ENCODE measurements at places on chromosomes 3 and 15.

DNA sequence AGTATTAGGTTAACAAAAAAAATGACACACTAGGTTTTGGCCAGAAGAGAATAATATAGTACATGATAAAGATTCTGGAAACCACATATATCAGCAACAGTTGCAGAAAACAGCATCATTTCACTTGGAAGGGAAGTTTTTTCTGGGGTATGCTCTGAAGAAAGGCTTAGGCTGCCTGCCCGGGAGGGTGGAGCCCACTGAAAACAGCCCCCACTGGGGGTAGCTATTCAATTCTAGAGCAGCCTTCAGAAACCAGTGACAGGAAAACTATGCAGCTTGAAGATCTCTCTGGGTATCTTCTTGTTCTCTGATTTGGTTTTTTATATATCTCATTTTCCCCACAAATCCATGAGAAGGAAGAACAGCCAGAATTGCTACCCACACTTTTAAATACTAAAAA, 43.2 kb downstream of the ZMAT3 start:
- peak; percentile 38 for DNase-seq

DNA sequence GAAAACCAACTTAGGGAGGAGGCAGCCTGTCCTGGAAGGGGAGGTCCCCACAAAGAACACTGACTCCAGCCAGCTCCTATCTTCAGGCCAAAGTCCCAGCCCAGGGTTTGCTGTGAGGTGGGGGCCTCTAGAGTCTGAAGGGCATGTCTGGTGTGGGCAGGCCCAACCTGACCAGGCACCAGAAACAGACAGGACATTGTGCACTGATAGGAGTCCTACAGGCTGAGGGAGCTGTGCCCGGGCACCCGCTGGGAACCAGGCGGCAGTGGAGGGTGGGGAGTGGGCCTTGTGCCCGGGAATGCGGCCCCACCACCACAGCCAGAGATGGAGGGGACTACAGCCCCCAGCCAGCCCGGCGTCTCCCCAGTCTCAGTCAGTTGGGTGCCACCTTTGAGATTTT, 161.4 kb downstream of the WNT7A start:
- no peak for DNase-seq

DNA sequence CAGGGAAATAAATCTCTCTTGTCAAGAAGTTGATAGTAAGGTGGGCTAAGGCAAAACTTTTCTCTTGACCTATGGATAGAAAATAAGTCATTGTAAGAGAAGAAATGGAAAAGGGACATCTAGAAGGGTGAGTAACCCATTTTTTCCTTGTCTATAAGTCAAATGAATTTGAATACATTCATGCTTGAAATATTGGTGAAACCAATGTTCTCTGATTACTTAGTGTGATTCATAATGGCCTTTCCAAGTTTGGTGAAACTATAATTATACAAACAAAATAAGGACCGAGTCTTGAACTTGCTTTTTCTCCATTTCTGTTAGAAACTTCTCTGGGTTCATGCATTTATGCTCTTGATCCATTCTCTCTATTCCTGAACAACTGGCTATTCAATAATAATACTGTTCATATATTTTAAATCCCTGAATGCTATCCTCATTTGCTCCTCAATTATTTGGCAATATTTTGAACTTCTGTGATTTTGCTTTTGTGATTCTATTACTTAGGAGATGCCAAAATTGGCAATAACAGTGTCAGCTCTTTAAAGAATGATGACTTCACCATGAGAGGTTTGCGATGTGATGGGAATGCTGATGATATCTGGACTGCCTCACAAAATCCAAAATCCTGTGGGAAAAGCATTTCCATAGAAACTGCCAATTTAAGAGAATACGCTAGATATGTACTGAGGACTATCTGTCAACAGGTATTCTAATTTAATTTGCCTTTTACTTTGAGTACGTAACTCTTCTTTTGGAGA, 12.3 kb downstream of the P2RY12 start:
- no peak for DNase-seq

GRCh38 chr15:67013696-67014095, 51.7 kb upstream of the SMAD3 start:
- DNase-seq = no peak

GRCh38 chr15:78730955-78731354, 80.3 kb downstream of the ADAMTS7 start:
- no peak for DNase-seq

DNA sequence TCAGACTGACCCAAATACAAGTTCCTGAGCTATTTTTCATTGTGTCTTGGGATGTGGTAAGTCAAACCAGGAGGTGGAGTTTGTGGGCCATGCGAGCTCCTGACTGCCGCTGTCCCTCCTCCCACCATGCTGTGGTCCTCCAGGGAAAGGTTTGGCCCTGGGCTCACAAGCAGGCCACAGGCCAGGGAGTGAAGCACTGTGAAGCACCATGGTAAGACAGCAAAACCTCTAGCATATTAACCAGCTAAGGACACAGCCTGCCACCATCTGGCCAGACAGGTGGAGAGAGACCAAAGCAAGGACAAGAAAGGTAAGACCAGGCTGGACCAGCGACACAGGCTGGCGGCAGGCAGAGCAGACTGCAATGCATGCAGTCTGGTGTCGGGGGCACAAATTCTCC, 15.3 kb downstream of the RAB43 start:
- DNase-seq = peak; percentile 36

- DNase-seq = no peak
These were observed 540.9 kb downstream of the MAGI1 start for GRCh38 chr3:65497846-65498245.

DNA sequence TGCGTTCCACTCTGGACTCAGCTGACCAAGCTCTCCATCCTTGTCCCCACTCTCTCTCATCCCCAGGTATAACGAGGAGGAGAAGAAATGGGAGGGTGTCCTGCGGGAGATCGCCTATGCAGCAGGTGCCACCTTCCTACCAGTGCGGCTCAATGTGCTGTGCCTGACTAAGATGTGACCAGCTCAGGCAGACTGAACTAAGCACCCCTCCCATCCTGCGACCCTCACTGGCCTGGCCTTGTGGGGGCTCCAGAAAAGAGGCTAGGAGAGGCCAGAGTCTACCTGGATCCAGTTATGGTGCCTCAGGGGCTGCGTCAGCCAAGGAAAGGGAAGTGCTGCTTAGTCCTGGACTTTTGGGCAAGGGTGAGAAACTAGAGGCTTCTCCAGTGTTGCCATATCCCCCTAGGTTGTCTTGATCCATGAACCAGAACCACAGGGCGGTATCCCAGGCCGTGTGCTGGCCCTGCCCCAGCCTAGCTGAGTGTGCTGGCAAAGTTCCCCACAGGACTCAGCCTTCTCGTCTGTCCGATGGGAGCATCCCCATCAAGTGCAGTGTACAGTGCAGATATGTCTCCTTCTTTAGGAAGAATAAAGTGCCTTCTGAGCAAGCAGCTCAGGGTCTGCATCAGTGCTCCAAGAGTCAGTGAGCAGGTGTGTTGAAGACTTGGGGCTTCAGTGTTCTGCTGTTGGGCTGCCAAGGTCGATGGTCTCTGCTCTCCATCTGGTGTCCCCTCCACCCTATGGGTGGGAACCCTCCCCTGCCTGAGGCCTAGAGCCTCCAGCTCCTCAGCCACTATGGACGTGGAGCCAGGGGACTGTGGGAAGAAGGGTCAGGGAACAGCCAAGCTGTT, 6.7 kb downstream of the KLHL40 start:
- no peak for DNase-seq

DNA sequence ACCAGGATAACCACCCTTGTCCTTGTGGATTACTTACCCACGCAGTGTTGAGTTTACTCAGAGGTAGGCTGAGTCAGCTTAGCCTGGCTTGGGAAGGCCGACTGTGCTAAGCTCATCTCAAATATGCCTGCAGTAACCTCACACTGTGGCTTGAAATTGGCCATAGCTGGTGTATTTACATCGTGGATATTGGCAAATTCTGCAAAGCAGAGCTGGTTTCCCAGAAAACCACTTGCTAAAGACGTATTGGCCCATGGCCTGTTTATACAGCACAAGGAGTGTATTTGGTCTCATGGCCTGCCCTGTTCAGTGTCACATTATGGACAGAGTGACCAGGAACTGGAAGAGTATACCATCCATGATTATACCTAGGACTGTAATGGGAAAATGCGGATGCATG, 170.5 kb upstream of the UBE3A start:
- DNase-seq = no peak
